ENCODE measurements at places on chromosomes 16 and 17.
A peak's percentile ranks its signal among the peaks of the same experiment; 100 is the strongest.

DNA sequence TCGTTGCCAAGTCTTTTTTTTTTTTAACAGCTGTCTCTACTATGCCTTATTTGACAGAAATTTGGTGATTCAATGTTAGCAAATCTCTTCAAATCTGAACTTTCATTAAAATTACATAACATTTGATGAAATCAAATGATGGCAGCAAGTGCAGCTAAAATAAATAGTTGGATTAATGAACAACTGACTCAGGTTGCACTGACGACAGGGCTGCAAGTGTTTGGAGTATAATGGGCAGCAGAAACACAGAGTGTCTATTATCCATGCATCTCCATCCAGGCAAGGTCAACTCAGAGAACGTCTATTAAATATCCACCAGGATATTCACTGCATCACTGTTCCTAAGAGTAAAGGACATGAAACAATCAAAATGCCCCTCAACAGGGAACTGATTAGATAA, 109.8 kb downstream of the SLC39A11 start:
- no peak for DNase-seq

- no peak for DNase-seq
Observed at GRCh38 chr16:8655184-8655717, 19.2 kb upstream of the ABAT start.

GRCh38 chr16:88911946-88912310, 45.5 kb upstream of the PABPN1L start:
- no peak for DNase-seq

DNA sequence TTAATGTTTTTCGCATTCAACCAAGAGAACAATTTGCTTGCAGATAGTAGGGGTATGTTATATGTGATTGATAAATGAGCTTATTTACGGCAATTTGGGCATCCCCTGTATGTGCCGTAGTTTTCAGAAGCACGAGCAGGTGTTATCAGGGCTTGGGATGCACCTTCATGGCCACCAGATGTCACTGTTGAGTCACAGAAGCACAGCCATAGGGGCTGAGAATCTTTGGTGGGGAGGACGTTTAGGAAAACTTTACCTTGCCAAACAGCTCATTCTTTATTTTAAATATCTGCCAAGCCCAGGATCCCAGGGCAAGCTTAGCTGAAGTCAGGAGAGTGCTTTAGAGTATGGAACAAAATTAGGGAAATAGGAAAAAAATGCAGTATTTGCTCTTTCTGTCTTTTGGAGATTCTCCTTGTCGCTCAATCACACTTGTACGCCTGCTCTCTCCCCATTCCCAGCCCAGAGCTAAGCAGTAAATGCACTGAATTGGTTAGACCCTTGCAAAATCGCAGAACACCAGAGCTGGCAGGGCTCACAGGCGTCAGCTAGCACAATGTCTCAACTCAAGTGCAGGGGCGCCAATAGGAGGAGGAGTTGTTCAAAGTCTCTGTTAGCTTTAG, 93.6 kb upstream of the MPHOSPH6 start:
- DNase-seq, result peak; percentile 77

GRCh38 chr16:9007177-9007794, 43.6 kb upstream of the USP7 start:
- DNase-seq, result peak; percentile 44

DNA sequence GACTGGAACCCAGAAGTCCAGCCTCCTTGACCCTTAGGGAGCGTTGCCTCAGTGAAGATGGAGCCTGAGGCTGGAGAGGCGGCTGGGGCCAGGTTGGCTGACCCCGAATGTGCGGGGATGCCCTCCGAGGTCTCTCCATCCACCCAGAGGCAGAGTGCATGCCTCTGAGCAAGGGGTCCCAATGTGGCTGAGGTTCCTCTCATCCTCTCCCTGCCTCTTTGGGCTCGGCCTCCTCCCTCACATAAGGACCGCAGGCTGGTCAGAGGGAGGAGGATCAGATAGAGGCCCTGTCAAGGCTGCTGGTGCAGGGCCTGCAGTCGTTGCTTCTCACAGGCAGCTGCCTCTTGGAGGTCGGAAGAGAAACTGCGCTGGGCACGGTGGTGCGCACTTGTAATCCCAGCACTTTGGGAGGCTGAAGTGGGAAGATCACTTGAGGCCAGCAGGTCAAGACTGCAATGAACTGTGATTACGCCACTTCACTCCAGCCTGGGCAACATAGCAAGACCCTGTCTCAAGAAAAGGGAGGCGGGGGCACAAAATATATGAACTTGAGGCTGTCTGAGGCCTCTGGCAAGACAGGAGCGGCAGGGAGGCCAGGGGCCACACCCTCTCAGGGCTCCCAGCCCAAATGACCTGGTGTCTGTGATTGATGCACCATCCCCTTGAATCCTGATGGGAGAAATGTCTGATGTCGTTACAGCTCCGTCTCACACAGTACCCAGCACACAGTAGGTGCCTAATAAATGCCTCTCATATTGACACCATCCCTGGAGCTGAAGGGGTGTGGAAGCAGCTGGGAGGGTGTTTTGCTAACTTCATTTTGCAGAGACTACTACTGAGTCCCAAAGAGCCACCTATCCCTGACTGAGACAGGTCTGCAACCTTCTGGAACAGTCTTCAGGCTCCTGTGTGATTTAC, 220.1 kb upstream of the GSE1 start:
- DNase-seq, result no peak

DNA sequence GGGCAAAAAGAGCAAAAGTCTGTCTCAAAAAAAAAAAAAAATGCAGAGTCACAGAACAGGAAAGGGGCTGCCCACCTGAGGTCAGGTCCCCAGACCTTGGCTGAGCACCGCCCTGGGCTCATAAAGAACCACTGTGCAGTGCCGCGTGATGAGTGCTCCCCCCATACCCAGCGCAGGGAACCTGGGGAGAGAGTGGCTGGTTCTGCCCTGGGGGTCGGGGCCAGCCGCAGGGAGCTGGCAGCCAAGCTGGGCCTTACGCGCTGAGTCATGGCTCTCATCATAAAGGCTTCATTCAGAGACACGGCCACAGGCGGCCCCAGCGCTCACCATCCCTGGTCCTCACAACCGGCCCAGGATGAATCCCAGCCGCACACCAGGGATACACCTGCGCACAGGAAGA, 80.7 kb downstream of the RAB11FIP4 start:
- no peak for DNase-seq

DNA sequence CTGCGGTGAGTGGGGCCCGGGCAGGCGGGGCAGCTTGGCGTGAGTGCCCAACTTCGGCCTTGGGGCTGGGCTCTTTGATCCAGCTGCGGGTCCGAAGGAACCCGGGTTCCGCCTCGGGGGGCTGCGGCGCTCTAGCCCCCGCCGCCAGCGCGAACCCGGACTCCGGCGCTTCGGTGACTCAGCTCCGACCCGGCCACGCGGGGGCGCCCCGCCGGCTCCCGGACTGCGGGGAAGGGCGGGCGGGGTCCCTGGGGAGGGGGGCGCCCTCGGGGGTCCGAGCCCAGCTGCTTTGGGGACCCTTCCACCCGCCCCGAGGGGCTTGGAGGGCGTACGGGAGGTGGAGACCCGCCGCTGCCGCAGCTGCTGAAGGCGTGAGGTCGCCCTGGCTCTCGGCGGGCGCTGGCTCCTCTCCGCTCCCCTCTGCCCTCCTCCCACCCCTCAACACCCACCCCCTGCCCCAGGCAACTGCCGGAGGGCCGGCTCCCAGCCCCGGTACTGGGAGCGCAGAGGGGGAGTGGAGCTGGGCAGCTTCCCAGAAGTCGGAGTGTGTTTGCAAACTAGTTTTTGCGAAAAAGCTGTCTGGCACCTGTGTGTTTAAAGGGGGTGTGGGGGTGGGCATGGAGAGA, 516 bp downstream of the CPNE2 start:
- peak; percentile 72 for DNase-seq

DNA sequence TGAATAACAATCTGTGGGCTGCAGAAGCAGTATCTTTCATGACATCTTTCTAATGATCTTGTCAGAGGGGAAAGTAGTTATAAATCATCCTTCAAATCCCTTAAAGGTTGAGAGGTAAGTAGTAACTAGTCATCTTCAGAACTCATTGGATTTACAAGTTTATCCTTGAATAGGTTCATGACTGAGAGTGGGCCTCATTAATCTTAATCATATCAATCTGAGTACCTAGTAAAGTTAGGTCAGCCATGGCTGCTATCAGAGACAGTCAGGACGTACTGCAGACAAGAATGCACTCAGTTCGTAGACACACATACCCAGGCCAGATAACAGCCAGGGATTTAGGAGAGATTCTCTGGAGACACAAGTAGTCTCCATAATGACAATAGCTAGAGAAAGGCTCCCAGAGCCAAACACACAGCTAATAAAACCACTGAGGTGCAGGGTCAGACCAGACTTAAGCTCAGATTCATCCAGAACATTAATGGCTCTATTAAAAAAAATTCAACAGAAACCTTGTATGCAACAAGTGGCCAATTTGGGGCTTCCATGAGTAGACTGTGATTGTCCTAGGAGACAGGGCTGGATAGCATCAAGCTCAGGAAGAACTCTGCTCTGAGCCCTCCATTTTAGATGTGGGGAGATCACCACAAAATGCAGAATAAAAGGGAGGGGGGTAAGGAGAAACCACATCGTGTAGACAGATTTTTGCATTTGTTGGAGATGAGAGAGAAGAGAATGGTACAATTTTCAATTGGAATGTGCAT, 65.8 kb downstream of the TBX4 start:
- DNase-seq, result no peak

DNA sequence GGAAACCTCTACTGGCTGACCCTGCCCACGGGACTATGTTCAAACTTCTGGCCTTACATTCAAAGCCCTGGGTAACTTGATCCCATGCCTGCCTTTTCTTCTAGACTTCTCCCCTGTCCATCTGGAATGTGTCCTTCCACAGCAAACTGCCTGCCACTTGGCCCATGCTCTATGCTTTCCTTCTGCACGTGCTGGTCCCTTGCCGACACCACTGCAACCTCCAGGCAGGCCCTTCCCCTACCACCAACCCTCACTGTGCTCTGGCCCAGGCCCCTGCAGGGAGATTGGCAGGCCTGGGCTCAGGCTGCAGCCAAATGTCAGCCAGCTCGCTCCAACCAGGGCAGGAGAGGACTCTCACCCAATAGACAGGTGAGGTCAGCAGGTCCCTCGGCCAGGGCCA, 11.0 kb downstream of the HSD11B2 start:
- peak; percentile 36 for DNase-seq

- no peak for DNase-seq
Observed at GRCh38 chr17:237406-237955, 56.0 kb upstream of the DOC2B start.

DNA sequence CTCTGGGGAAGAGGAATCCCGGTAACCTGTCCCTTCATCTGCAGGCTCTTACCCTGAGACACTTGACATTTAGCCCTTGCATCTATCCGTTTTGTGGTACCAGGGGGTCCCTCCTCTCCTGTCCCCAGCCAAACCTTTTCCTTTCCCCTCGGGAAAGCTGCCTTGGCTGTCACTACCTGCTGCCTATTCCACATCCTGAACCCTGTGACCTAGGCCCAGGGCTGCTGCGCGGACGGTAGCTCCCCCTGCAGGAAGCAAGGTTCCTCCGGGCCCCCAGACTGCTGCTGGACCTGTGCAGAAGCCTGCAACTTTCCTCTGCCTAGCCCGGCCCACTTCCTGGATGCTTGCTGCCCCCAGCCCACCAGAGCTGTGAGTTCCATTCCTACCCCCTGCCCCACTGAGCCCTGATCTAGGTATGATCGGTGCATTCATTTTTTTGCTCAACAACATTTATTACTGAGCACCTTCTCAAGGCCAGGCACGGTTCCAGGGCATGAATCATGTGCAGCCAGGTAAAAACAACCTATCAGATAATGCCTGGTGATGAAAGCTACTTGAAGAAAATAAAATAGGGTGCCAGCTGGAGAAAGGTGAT, 10.5 kb upstream of the ALDOA start:
- no peak for DNase-seq

DNA sequence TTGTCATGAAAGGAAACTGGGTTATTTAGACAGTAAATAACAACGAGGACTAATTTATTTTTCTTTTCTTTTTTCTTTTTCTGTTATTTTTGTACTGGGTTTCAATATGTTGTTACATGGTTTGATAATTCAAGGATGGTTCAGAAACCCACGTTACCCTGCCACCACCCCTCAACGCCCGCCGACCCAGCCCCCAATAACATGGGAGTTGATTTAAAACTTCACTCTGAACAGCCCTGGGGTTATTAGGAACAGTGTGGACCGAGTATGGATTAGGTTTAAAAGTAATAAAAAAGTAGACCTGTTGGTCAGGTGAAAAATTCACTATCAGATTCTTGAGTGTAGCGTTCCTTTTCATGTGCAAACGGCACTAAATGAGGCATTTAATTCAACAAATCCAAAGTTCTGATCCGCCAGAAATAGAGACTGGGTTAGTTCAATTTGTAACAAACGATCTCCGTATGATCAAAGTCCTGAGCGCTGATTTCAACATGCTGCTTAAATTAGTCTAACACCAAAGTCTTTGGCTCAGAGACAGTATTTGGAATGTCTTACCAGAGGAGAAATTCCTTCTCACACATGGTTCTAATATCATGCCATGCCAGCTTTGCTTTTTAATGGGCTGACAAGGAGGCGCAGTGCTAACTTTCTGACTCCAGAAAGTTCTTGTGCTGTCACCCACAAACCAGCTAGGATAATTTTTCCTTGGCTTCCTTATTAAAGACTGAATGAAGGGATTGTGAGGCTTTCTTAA, 173.1 kb upstream of the IRX3 start:
- peak; percentile 84 for DNase-seq

DNA sequence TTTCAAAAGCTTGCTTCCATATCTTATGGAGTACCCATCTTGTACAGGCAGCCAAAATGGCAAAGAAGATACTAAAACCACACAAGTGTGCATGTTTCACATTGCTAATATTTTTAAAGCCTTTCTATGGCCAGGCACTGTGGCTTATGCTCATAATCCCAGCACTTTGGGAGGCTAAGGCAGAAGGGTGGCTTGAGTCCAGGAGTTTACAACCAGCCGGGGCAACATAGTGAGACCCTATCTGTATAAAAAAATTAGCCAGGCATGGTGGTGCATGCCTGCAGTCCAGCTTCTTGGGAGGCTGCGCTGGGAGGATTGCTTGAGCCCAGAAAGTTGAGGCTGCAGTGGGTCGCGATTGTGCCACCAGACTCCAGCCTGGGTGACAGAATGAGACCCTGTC, 71.3 kb downstream of the YPEL2 start:
- no peak for DNase-seq

- no peak for DNase-seq
Observed at GRCh38 chr17:63382136-63382535, 64.0 kb downstream of the CYB561 start.

- DNase-seq, result no peak
Observed at GRCh38 chr17:5446786-5447185, 7.8 kb upstream of the C1QBP start.

DNA sequence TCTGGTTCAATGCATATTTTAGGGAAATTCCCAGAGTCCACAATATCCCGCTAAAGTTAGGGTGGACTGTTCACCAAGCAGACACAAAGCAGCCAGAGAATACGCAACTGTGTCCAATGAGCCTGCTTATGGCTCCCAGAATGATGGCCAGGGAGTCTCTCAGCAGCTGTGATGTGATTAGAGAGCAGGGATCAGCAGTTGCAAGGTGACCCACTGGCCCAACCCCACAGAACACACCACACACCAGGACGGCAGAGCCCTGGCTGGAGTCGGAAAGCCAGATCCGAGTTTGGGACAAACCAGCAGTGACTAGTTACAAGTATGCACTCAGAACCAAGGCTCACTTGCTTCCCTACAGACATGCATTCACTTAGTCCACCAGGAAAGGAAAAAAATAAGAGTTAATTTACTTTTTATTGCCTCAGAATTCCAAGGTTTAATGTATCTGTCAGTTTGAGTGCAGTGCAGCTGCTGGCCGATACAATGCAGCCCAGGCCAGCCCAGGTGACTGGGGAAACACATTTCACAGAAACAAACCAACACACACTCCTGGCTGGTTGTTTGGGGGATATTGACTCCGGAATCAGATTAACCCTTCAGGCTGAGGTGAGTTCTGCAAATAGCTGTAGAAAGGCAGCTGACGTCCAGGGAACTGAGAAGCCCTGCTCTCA, 121.7 kb downstream of the HIC1 start:
- DNase-seq, result no peak

- no peak for DNase-seq
Observed at GRCh38 chr17:69723741-69724140, 309.2 kb downstream of the MAP2K6 start.

All from adipocyte (in vitro differentiated cells).